ENCODE measurements at places on chromosomes 1 and 21.

DNA sequence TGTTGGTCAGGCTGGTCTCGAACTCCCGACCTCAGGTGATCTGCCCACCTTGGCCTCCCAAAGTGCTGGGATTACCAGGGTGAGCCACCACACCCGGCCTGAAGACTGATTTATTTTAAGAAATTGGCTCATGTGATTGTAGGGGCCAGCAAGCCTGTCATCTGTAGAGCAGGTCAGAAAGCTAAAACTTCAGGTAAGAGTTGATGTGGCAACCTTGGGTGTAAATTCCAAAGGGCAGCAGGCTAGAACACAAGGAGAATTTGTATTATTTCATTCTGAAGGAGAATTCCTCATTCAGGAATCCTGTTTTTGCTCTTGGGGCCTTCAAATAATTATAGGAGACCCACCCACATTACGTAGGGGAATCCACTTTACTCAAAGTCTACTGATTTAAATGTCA lies 728.7 kb downstream of the LTN1 start:
- DNase-seq = no peak

GRCh38 chr1:84688463-84689061 lies 1.7 kb downstream of the SSX2IP start:
- DNase-seq = no peak

DNA sequence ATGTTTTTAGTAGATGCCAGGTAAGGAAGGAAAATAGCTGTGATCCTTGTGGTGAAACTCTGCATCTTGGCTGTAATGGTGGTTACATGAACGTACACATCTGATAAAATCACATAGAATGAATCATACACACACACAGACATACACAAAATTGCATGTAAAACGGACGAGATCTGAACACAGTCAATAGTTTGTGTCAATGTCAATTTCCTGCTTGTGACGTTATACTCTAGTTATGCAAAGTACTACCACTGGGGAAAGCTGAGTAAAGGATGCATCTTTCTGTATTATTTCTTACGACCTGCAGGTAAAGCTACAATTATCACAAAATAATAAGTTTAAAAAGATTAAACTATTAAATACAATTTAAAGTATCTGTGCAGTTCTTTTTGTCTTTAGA lies 493.7 kb upstream of the ZP4 start:
- DNase-seq = no peak

- no peak for DNase-seq
These were observed 36.5 kb downstream of the MCOLN2 start for GRCh38 chr1:84960371-84960770.

DNA sequence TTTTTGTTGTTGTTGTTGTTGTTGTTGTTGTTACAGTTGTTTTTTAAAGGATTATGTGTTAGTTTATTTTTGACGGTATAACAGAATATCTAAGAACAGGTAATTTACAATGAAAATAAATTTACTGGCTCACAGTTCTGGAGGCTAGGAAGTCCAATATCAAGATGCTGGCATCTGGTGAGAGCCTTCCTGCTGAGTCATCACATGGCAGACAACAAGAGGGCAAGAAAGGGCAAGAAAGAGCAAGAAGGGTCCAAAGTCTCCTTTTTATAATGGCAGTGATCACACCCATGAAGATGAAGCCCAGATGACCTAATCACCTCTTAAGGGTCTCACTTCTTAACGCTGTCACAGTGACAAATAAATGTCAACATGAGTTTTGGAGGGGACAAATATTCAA lies 142.1 kb downstream of the NEGR1 start:
- no peak for DNase-seq

DNA sequence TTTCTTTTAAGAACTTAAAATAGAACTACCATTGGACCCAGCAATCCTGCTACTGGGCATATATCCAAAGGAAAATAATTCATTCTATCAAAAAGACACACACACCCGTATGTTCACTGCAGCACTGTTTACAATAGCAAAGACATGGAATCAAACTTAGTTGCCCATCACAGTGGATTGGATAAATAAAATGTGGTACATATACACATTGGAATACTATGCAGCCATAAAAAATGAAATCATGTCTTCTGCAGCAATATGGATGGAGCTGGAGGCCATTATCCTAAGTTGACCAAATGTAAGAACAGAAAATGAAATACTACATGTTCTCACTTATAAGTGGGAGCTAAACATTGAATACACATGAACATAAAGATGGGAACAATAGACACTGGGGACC lies 585.3 kb upstream of the USP24 start:
- DNase-seq = no peak

DNA sequence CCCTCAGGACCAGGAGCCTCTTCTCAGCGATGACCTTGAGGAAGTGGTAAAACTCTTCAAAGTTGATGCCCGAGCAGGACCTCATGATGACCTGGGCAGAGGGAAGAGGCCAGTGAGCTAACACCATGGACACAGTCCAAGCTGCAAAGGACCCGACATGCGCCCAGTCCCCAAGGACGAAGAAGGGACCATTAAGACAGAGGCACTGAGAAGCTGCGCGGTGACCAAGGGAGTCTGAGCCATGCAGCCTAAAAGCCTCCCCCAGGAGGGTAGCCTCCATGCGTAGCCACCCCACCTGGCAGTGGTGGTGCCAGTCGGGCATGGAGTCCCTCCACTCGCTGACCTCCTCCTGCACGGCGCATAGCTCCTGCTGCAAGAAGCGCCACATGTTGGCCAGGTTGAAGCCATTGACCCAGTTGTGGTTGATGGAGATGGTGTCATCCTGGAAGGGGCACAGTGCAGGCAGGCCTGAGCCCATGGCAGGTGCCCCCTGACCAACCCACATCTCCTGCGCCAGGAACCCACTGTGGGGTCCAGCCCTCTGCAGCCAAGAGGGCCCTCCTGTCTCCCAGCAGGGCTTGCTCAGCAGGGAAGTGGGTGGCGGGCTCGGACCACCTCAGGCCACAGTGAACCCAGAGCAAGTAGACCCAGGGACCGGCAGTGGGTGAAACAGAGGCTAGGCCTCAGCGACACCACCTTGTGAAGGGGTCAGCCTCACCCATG lies 2.4 kb downstream of the JMJD4 start:
- DNase-seq = no peak

DNA sequence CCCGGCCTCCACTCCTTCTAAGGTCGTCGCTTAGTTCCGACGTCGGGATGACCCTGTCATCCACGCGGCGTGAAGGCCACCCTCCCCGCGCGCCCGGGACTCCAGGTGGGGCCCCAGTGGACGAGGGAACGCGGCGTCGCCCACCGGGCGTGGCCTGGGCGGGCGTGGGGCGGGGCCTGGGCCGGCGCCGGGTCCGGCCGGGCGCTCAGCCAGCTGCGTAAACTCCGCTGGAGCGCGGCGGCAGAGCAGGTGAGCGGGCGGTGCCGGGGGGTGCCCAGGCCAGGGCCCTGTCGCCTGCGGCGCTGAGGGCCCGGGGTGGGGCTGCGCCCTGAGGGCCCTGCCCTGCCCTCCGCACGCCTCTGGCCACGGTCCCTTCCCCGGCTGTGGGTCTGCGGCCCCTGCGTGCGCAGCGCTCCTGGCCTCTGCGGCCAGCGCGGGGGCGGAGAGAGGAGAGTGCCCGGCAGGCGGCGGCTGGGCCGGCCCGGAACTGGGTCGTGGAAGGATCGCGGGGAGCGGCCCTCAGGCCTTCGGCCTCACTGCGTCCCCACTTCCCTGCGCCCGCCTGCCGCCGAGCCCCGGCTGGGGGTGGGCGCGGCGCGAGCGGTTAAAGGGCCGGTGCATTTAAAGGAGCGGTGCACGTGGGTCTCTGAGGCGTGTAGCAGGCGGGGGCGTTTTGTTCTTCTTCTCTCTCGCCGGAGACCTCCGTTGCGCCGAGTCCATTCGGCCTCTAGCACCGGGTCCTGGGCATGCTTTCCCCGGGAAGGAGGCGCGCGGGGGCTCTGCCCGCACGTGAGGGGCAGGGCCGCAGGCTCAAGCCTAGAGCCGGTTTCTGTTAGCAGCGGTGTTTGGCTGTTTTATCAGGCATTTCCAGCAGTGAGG lies at the start of gene PSEN2:
TSS of gene PSEN2 (plus strand) at position 216 of the 879 bp plus-strand sequence. CDS start 11,292 bp downstream, outside the sequence.
- peak; percentile 72 for DNase-seq

GRCh38 chr1:159318784-159319551 lies 16.8 kb downstream of the FCER1A start:
- DNase-seq = no peak
